ENCODE measurements at places on chromosomes 3 and 15.

- H3K4me1 ChIP-seq: no peaks in the 10 kb centered on the region
- H3K27me3 ChIP-seq: no peaks in the 10 kb centered on the region
- no peaks in the 10 kb centered on the region for H3K36me3 ChIP-seq
- H3K4me3 ChIP-seq: no peak overlapping the region
Observed at GRCh38 chr15:81091889-81092558, 42.0 kb upstream of the CFAP161 start.

DNA sequence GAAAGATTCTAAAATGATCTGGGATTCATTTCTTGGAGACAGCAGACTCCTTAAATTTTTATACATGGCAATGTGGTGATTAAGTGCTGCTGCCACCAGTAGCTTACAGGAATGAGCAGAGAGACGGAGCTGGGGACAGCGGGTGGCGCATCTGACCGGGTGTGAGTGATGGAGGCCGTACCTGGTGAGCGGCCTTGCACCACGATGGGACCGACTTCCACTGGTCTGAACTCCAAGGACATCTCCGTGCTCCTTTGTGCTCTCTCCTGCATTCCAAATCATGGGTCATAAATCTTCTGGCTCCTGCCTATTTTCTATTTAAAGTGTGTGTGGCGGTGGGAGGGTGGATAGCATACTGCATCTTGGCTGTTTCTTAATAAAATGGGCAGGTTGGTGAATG is 262.6 kb downstream of the ABHD5 start:
- no peak overlapping the region for H3K4me3 ChIP-seq
- H3K27me3 ChIP-seq: no peaks in the 10 kb centered on the region
- no peak overlapping the region for H3K27ac ChIP-seq
- H3K4me1 ChIP-seq: peaks cover 16% of the 10 kb centered on the region
- no peaks in the 10 kb centered on the region for H3K36me3 ChIP-seq

DNA sequence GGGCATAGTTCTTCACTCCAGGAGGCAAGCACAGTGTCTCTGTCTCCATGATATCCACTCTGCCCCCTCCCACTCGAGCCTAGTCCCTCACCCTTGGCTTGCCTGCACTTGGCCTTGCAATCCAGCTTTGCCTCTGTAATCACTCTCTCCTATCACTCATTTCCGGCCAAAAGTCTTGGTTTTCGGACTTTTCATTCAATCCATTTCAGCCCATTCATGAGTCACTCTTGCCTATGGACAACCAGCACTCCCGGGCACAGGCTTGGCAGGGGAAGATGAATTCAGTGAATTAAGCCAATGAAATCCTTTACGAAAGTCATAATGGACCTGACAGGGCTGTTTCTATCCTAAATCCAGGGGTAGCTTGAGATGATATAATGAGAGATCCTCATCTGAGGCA is 21.7 kb downstream of the DAZL start:
- no peaks in the 10 kb centered on the region for H3K4me1 ChIP-seq
- H3K27ac ChIP-seq: no peak overlapping the region
- no peak overlapping the region for H3K4me3 ChIP-seq
- no peaks in the 10 kb centered on the region for H3K27me3 ChIP-seq
- DNase-seq: no peak
- H3K36me3 ChIP-seq: no peaks in the 10 kb centered on the region

DNA sequence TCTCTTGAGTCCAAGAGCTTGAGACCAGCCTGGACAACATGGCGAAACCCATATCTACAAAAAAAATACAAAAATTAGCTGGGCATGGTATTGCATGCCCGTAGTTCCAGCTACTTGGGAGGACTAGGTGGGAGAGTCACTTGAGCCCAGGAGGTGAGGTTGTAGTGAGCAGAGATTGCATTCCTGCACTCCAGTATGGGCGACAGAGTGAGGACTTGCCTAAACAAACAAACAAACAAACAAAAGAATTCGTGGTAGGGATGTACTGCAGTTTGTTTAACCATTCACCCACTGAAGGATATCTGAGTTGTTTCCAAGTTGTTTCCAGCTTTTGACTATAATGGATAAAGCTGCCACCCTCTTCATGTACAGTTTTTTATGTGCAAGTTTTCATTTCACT is 7.5 kb upstream of the NMD3 start:
- H3K4me3 ChIP-seq: no peak overlapping the region
- no peaks in the 10 kb centered on the region for H3K4me1 ChIP-seq
- H3K27ac ChIP-seq: no peak overlapping the region
- DNase-seq: peak; percentile 55

GRCh38 chr3:112687616-112688015 is 46.7 kb upstream of the CCDC80 start:
- H3K36me3 ChIP-seq: no peaks in the 10 kb centered on the region
- H3K27me3 ChIP-seq: no peaks in the 10 kb centered on the region
- no peak overlapping the region for H3K27ac ChIP-seq
- H3K4me1 ChIP-seq: peaks cover 24% of the 10 kb centered on the region
- no peak overlapping the region for H3K4me3 ChIP-seq

DNA sequence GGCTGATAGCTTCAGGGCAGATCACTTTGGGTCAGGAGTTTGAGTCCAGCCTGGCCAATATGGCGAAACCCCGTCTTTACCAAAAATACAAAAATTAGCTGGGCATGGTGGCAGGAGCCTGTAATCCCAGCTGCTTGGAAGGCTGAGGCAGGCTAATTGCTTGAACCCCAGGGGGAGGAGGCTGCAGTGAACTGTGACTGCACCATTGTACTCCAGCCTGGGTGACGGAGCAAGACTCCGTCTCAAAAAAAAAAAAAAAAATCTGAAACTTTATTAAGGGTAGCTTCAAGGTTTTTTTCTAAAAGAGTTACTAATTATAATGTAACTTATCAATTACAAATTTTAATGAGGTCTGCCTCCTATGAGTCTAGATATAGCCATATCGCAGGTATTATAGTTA is 5.1 kb downstream of the NECTIN3 start:
- H3K27ac ChIP-seq: no peak overlapping the region
- no peaks in the 10 kb centered on the region for H3K27me3 ChIP-seq
- no peak for DNase-seq
- H3K36me3 ChIP-seq: no peaks in the 10 kb centered on the region

DNA sequence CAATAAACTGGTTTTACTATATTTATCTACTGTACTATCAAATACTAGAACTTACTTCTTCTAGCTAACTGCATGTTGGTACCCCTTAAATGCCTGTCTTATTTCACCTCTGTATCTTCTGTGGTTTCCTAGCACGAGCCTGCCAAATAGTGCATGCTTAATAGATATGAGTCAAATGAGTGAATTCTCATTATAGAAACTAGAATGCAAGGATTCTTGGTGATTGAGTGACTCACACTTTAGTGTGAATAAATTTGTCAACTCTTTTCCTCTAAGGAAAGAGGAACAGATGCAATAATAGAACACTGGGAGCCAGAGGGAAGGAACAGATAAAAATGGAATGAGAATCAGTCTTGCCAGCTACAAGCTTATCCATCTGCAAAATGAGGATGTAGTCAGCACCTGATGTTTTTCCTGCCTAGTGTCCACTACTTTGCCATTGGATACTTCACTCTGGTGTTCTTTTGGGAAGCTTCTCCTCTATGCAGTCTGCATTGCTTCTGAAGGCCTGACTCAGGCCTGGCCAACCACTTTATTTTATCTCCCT is 189.1 kb upstream of the CADPS start:
- no peaks in the 10 kb centered on the region for H3K27me3 ChIP-seq
- peaks cover 22% of the 10 kb centered on the region for H3K4me1 ChIP-seq
- DNase-seq: no peak
- H3K4me3 ChIP-seq: no peak overlapping the region

GRCh38 chr3:57949785-57950615 is 58.2 kb upstream of the FLNB start:
- no peak overlapping the region for H3K4me3 ChIP-seq
- H3K36me3 ChIP-seq: no peaks in the 10 kb centered on the region
- H3K27ac ChIP-seq: peak overlapping the region; percentile 12
- no peak for DNase-seq

DNA sequence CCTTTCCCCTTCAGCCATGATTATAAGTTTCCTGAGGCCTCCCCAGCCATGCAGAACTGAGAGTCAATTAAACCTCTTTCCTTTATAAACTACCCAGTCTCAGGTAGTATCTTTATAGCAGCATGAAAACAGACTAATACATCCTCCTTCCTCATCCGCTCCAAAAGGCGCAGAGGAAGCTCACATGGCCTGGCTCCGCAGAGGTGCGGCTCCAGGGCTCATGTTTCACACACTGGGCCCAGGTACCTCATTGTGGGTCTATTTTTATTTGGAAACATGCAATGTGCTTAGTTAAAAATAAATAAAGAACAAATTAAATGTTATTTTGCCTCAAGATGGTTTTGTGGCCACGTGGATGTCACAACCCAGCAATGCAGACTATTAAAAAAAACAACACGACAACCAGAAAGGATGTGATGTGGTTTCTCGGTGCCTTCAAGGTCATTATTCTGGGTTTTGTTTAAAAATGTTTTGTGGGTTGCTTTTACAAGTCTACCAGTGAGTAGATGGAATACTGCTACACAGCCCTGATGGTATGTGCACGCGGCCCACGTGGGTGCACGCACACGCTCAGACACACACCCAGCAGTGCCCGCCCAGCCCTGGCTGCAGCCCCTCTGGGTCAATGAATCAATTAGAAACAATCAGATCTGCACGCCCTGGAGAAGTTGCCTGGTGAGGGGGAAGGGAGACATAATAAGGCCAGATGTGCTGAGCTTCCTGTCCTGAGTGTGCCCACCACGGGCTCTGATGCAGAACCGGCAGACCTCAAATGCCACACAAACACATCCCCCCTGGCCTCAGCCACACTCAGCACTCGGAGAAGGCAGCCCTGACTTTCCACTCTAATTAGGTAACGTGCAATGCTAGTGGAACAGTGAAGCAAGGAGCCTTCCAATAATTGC is 140.1 kb downstream of the ADAMTS17 start:
- no peak overlapping the region for H3K27ac ChIP-seq
- H3K27me3 ChIP-seq: no peaks in the 10 kb centered on the region
- no peaks in the 10 kb centered on the region for H3K36me3 ChIP-seq
- no peaks in the 10 kb centered on the region for H3K4me1 ChIP-seq

- H3K27ac ChIP-seq: no peak overlapping the region
- no peaks in the 10 kb centered on the region for H3K27me3 ChIP-seq
- H3K4me1 ChIP-seq: no peaks in the 10 kb centered on the region
- H3K36me3 ChIP-seq: no peaks in the 10 kb centered on the region
- no peak overlapping the region for H3K4me3 ChIP-seq
Observed at GRCh38 chr3:178950676-178951075, 120.9 kb downstream of the ZMAT3 start.

DNA sequence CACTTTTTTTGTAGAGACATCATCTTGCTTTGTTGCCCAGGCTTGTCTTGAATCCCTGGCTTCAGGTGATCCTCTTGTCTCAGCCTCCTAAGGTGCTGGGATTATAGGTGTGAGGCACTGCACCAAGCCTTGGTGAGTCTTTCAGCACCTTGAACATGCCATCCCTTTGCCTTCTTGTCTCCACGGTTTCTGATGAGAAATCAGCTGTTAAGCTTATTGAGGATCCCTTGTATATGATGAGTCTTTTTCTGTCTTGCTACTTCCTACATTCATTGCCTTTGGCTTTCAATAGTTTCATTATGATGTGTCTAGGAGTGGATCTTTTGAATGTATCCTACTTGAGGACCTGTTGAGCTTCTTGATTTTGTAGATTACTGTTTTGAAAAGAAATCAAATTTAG is 35.9 kb upstream of the TMCC1 start:
- H3K4me1 ChIP-seq: no peaks in the 10 kb centered on the region
- H3K36me3 ChIP-seq: no peaks in the 10 kb centered on the region
- DNase-seq: no peak
- H3K27ac ChIP-seq: no peak overlapping the region
- no peaks in the 10 kb centered on the region for H3K27me3 ChIP-seq

GRCh38 chr3:197674741-197675562 is 61.8 kb downstream of the RUBCN start:
- H3K27me3 ChIP-seq: no peaks in the 10 kb centered on the region
- H3K4me1 ChIP-seq: no peaks in the 10 kb centered on the region
- H3K4me3 ChIP-seq: no peak overlapping the region
- DNase-seq: no peak
- no peak overlapping the region for H3K27ac ChIP-seq

GRCh38 chr3:5301651-5302297 is 114.3 kb downstream of the EDEM1 start:
- H3K4me3 ChIP-seq: no peak overlapping the region
- H3K4me1 ChIP-seq: no peaks in the 10 kb centered on the region
- no peak for DNase-seq
- no peaks in the 10 kb centered on the region for H3K27me3 ChIP-seq

DNA sequence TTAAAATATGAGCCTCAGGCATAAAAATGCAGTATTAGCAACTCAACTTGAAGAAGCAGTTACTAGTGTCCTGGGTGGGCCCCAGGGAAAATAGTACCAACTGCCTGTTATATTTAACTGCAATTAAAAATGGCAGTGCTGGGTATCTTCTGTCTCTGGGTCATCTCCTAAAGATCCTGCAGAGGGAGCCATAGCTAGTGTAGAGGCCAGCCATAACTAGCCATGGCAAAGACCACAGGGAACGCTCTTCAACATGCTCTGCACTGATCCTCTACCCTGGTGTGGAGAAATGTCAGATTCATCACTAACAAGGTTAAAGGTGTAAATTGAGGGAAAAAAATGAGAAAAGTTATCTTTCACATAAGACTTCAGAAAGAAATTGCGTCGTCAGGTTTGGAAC is 181.3 kb downstream of the SNRPN start:
- H3K36me3 ChIP-seq: no peaks in the 10 kb centered on the region
- no peak overlapping the region for H3K27ac ChIP-seq
- no peak overlapping the region for H3K4me3 ChIP-seq
- H3K27me3 ChIP-seq: no peaks in the 10 kb centered on the region

DNA sequence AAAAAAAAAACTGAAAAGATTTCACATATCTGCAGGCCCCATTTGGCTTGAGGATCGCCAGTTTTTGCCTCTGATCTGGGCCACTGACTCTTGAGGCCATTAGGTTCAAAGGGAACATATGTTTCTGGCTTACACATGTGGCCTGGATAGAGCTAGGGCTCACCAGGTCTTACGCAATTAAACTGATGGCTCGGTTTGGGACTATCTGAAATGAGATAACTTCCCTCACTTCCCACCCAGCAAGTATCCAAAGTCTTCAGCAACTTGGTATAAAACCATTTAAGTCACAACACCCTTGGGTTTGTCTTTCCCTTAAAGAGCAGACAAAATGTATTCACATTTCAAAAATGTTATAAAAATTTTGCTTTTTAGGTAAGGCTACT is 36.3 kb downstream of the LRIG1 start:
- H3K36me3 ChIP-seq: peaks cover 21% of the 10 kb centered on the region
- H3K4me1 ChIP-seq: peaks cover 48% of the 10 kb centered on the region
- H3K27ac ChIP-seq: no peak overlapping the region
- DNase-seq: no peak
- H3K27me3 ChIP-seq: no peaks in the 10 kb centered on the region

All from GM23338 (cell line).